ENCODE measurements at places on chromosomes 3 and 15.

DNA sequence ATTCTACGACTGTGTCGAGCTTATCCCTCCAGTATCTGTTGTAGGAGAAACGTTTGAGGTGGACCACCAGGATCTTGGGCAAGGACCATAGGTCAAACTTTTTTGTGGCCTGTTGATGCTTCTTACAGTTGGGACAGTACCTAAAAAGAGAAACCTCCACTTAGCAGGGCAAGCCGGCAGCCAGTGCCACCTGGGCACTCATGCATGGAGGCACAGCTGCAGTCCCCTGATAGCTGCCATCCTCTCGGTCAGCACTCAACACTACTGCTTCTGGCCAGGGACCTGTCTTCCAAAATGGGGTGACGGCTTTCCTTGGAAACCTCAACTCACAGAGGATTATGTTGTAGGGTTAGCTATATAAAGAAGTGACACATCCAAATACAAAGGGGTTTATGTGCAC lies 7.0 kb upstream of the C3orf62 start:
- no peak for DNase-seq

DNA sequence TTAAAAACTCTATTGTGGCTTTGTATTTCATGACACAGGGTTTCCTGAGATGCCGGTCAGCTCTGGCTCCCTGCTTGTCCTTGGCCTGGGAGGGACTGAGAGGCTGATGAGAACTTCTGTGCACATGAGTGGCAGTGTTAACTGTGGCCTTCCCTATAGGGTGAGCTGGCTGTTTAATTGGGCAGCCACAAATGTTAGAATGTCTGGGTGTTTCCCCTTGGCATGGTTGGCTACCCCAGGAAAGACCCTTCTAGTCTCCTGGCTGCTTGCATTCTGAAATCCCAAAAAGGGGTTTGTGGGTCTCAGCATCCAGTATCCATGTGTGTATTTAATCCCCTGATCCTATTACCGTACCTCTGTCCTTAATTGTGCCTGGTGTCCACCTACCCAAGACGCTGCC lies 3.0 kb upstream of the KLF13 start:
- no peak for DNase-seq

- DNase-seq = no peak
Observed at GRCh38 chr3:47409688-47410416, 29.0 kb downstream of the PTPN23 start.

GRCh38 chr3:171026597-171027293 lies at the start of gene SLC2A2:
SLC2A2 (minus strand) TSS chr3:171026720; CDS start chr3:171026670, 50 bp downstream.
- DNase-seq = no peak
